ENCODE measurements at places on chromosomes 6 and 20.

DNA sequence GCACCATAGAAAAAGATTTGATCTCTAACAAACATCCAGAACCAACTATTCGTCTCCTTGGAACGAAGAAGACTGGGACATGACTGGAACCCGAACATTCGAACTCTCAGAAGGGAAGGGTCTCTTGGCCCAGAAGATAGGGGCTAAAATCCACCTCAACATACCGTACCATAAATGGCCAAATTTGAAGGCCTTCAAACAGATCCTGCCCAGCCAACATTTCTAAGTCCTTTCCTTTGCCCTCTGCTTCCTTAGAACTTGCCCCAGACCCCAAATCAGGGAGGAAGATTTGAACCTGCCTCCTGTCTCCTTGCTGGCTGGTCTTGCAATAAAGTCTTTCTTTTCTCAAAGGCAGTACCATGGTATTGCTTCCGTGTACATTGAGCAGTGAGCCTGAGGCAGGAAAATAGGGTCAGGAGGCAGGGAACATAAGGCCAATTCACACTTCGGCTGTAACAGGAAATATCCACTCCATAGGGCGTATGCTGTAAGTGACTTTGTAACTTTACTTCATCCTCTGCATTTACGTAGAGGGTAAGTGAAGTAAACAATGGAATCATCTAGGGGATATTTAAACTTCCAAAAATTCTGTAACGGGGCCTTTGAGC, 1.8 kb upstream of the PXDC1 start:
- DNase-seq: no peak

DNA sequence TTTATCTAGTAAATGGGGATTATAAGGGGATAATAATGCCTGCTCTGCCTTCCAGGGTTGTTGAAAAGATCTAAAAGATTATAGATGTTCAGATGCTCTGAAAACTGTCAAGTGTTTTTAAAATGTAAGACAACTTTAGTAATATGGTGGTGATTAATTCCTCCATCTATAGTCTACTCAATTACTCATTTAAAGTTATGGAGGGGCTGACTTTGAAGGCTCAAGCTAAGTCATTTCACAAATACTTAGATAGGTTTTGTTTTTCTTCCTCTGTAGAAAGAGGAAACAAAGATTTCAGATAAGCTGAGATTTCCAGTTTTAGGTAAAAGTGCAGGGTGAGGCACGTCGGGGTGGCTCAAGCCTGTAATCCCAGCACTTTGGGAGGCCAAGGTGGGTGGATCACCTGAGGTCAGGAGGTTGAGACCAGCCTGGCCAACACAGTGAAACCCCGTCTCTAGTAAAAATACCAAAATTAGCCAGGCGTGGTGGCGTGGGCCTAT, 50.5 kb upstream of the PIM1 start:
- no peak for DNase-seq

- no peak for DNase-seq
These were observed 240.1 kb downstream of the KCNQ5 start for GRCh38 chr6:72861935-72862432.

- no peak for DNase-seq
These were observed 104.8 kb downstream of the CDH26 start for GRCh38 chr20:60063048-60063451.

GRCh38 chr6:15352845-15353244, 107.0 kb downstream of the JARID2 start:
- no peak for DNase-seq

DNA sequence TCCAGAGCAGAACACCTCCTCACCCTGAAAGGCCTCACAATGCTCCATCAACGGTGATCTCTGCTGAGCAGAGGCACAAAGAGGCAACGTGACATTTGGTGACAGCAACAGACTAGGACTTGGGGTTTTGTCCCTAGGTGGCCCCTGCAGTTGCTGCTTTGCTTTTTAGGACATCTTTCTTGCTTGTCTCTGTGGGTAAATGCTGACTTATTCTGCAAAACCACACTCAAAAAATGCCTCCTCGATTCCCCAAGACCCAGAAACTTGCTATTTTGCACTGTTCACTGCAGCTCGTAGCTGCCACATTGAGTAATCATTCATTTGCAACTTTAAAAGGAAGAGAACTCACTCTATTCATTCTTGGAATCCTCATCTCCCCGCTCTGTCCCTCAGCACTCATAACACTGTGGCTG, 209.9 kb downstream of the LY86 start:
- no peak for DNase-seq

GRCh38 chr20:63367446-63368055, 6.4 kb upstream of the CHRNA4 start:
- DNase-seq: no peak

DNA sequence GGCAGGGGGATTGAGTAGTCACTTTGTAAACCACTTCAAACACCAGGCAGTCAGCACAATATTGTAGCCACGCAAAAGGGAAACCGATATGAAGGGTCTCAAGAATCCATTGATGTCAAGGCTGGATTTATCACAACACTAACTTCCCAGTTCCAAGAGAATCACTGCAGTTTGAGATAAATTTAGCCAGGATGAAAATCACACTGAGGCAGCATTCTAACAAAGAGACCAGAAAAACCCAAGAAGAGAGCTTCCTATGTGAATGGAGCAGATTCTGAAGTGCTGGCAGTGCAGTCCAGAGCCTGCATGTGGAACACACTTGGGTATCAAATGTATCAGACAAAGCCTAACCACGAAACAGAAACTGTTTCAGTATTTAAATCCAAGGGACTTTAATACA, 84.6 kb downstream of the KIF16B start:
- no peak for DNase-seq

DNA sequence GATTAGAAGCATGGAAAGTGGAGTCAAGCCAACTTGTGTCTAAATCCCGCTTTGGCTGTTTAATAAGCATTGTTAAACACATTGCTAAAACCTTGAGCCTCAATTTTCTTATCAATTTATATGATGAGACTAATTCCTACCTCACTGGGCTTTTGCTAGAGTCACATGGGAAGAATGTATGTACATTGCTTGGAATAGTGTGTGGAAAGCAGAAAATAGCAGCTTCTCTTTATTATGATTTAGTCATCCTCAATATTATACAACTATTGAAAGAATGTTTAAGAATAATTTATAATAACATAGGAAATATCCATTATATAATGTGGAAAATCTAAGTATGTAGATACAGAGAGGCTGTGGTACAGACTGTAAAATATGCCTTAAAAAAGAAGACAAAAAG, 313.0 kb upstream of the CDYL start:
- no peak for DNase-seq

- no peak for DNase-seq
These were observed 9.6 kb downstream of the KLHL32 start for GRCh38 chr6:96934087-96934486.

DNA sequence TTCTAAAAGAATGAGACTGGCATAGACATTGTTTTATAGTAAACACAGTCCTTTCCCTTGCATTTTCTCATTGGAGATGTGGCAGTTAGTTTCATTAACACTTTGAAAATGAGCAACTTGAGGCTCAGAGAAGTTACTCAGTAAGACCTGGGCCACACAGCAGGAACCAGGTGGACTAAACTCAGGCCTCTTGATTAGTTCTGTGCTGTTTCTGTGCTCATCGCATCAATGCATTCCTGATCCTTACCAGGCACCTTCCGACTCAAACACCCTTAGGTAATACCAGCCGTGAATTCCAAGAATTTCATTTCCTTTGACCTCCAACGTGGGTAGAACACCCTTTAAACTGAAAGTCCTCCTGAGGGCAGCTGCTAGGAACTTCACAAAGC, 362.8 kb downstream of the ESR1 start:
- no peak for DNase-seq

GRCh38 chr20:44231713-44232468, 15.2 kb upstream of the GDAP1L1 start:
- DNase-seq: peak; percentile 33

GRCh38 chr6:39321761-39322160, 741 bp downstream of the KCNK16 start:
- no peak for DNase-seq

All from cardiac septum (tissue), 1 donor.